ENCODE measurements at places on chromosomes 3 and 15. TPM values are rescaled to one million over a fixed set of nuclear protein-coding genes. Genes with fewer than 3 reads are reported as not detected.
A peak's percentile ranks its signal among the peaks of the same experiment; 100 is the strongest.

The GPR62 gene
- 0.13 TPM for total RNA-seq

The CTDSPL2 gene
- 68.8 TPM for total RNA-seq

- no peak overlapping the region for H3K27ac ChIP-seq
- no peak for DNase-seq
- H3K4me3 ChIP-seq: no peak overlapping the region
- H3K4me1 ChIP-seq: no peaks in the 10 kb centered on the region
- H3K27me3 ChIP-seq: no peaks in the 10 kb centered on the region
Observed at GRCh38 chr15:31160297-31160696, 58.8 kb upstream of the TRPM1 start.

DNA sequence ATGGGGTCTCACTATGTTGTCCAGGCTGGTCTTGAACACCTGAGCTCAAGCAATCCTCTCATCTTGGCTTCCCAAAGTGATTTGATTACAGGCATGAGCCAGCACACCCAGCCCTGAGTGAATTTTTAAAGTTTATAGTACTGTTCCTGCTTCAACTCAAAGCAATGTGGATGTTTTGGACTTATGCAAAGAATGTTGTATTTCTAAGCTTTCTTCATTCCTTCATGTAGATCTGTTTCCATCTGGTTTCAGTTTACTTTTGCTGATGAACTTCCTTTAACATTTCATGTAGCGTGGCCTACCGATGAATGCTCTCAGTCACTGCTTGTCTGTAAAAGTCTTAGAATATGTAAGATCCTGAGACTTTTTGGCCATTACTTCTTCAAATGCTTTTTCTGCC lies 23.2 kb downstream of the NRG4 start:
- H3K27me3 ChIP-seq: no peaks in the 10 kb centered on the region
- H3K36me3 ChIP-seq: no peaks in the 10 kb centered on the region
- peak; percentile 6 for DNase-seq

The TMEM43 gene
- total RNA-seq: 66.1 TPM

GRCh38 chr3:139746481-139746880 lies 68.7 kb upstream of the NMNAT3 start:
- no peak for DNase-seq
- no peaks in the 10 kb centered on the region for H3K4me1 ChIP-seq

The SAMMSON gene
- total RNA-seq: 0.04 TPM

The POPDC2 gene
- total RNA-seq: 16.1 TPM

The SKOR1 gene
- total RNA-seq: 0.31 TPM

DNA sequence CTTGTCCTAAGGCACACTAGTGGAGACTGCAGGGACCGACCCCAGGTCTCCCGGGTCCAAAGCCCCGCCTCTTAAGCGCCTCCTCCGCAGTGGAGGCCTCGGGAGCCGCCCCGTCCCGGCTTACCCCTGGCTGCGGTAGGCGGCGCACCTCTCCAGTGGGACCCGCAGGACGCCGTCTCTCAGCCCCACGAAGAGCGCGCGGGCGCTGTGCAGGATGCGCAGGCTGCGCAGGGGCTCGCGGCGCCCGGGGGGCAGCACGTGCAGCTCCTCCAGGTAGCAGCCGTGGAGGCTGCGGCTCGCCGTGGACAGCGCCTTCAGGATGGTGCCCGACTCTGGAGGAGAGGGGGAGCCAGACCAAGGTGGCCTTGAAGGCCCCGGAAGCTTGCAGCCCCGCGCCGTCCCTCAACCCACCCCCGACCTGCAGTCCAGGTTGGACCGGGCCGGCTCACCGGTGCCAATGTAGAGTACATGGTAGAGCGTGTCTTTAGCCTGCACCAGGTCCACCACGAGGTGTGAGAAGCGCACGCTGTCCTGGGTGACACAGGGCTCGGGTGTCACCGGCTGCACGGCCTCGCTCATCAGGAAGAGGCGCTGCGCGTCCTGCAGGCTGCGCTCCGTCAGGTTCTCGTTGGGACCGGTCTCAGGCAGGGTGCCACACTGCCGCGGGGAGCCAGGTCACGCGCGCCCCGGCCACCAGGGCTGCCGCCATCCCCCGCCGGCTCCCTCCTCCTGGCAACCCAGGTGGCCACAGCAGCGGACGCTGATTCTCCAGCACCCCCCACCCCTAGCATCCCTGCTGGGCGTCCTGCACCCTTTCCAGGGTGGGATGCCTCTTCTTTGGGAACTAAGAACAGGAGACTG lies 105.5 kb downstream of the SEMA5B start:
- peaks cover 3% of the 10 kb centered on the region for H3K36me3 ChIP-seq
- no peak for DNase-seq
- no peak overlapping the region for H3K4me3 ChIP-seq
- H3K27me3 ChIP-seq: peaks cover 33% of the 10 kb centered on the region

The C3orf18 gene
- 23.1 TPM for total RNA-seq

DNA sequence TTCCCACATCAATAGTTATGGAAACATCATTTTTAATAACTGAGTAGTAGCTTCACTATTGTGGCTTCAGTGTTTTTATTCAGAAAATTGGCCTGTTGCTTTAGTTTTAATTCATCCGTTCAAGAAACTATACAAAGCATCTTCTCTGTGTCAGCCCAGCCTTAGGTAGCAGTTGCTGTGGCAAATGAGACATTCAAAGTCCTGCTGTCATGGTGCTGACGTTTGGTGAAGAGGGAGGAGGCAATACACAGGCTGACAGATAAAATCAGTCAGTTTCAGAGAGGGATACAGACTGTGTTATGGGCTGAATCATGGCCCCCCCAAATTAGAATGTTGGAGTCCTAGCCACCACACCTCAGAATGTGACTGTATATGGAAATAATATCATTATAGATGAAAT lies 56.5 kb downstream of the SLC7A14 start:
- H3K36me3 ChIP-seq: no peaks in the 10 kb centered on the region
- H3K4me1 ChIP-seq: peaks cover 5% of the 10 kb centered on the region
- H3K27me3 ChIP-seq: no peaks in the 10 kb centered on the region
- no peak overlapping the region for H3K27ac ChIP-seq
- no peak overlapping the region for H3K4me3 ChIP-seq

The UBAP1L gene
- 2.6 TPM for total RNA-seq

- H3K4me1 ChIP-seq: peaks cover 54% of the 10 kb centered on the region
- peak overlapping the region; percentile 97 for H3K27ac ChIP-seq
- H3K4me3 ChIP-seq: peak overlapping the region; percentile 69
- DNase-seq: peak; percentile 66
Observed at GRCh38 chr15:70098461-70099166, 897 bp upstream of the TLE3 start.

DNA sequence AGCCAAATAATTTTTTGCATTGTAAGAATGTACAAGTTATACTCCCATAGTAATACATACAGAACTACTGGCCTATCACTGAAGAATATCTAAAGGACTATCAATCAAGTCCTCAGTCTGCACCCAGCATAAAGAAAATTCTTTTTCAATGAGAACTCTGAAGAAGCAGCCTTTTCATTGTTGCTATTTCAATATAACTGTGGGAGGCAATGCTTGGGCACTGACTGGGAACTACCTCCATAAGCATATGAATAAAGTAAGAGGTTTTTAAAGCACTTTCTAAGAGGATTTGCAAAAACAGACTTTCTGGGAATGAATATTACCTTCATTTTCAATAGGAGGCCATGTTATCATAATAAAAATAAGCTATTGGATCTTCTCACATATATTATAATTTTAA lies 24.6 kb upstream of the NECTIN3 start:
- no peak for DNase-seq
- H3K36me3 ChIP-seq: no peaks in the 10 kb centered on the region
- no peaks in the 10 kb centered on the region for H3K4me1 ChIP-seq

DNA sequence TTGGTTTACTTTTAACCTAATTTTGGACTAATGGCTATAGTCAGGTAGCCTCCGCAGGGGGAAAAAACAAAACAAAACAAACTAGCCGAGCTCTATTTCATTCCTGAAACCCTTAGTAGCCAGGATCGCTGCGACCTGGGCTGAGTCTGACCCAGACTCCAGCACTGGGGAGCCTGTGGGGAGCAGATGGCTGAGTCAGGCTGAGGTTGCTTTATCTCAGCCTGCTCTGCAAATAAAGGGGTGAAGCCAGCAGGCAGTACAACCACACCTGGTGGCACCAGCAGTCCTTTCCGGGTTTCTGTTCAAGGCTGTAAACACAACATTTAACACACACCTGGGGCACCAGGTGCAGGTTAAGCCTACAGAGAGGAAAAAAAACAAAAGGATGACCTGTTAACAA lies 27.3 kb downstream of the ABHD2 start:
- H3K4me1 ChIP-seq: peaks cover 15% of the 10 kb centered on the region
- peaks cover 21% of the 10 kb centered on the region for H3K36me3 ChIP-seq
- no peak overlapping the region for H3K27ac ChIP-seq
- no peaks in the 10 kb centered on the region for H3K27me3 ChIP-seq
- H3K4me3 ChIP-seq: no peak overlapping the region

DNA sequence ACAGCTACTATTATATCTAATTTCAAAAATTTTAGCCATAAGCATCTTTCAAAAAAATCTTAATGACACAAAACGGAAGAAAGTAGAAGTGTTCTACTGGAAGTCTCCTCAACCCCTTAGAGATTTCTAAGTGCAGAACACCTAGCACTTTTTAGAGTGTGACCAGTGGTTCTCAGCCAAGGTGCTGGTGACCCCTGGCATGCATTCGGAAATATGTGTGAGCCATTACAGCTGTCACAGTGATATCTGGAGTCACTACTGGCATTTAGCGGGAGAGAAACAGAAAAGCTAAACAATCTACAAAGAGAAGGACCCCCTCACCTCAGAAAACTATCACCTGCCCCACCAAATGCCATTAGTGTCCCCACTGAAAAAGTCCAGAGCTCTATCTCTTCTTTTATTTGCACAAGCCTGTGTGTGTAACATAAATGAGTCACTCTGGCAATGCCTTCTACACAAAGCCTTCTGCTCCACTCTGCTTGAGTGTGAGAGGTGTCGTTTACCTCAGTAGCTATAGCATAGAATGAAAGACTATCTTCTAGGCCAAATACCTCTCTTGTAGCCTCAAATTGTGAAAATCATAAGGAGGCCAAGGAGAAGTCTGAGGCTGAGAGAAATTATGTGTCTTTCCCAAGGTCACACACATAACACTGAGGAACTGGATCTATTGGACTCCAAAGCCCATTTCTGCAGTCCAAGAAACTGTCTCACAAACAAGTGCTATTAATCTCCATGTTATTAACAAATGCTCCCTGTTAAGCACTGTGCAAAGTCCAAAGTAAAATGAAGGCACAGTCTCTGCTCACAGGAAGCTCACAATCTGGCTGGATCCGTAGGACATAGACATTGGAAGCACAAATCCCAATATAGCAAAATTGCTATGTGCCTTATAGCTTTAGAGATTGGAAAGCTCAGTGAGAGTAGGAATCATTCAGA lies 28.5 kb upstream of the KCNMB2 start:
- H3K36me3 ChIP-seq: no peaks in the 10 kb centered on the region
- DNase-seq: no peak
- H3K4me1 ChIP-seq: no peaks in the 10 kb centered on the region
- H3K27me3 ChIP-seq: no peaks in the 10 kb centered on the region
- H3K4me3 ChIP-seq: no peak overlapping the region
- H3K27ac ChIP-seq: no peak overlapping the region

The ACOX2 gene
- 21.9 TPM for total RNA-seq

- no peak for DNase-seq
- H3K4me1 ChIP-seq: no peaks in the 10 kb centered on the region
- no peak overlapping the region for H3K27ac ChIP-seq
Observed at GRCh38 chr15:52301265-52301847, 5.8 kb upstream of the MYO5C start.

Measured in muscle of leg (tissue), 16 donors.